ENCODE measurements at places on chromosomes 16 and 17.

GRCh38 chr17:42509409-42509808 is 26.6 kb upstream of the NAGLU start:
- no peak for DNase-seq

DNA sequence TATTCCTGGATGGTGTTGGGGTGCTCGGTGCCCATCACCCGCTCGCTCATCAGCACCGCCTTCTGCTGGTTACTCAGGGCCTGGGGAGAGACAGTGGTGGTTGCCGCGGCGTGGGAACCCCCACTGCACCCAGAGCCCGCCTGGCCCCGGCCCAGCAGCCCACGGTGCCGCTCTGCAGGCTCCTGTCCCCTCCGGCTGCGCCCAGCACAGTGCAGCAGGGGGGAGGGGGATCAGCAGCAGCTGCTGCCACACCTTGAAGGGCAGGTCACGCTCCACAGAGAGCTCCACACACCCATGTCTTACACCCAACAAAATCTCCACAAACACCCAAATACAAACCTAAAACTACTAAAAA is 18.8 kb downstream of the CLUH start:
- DNase-seq, result no peak

GRCh38 chr17:64638552-64639203 is 23.4 kb downstream of the SMURF2 start:
- no peak for DNase-seq

GRCh38 chr16:2487517-2487842 is 12.6 kb downstream of the TBC1D24 start:
- DNase-seq, result no peak

- DNase-seq, result no peak
These were observed 37.3 kb upstream of the ABR start for GRCh38 chr17:1217089-1217385.

- no peak for DNase-seq
These were observed 7.2 kb upstream of the UNK start for GRCh38 chr17:75777296-75777922.

All from NCI-H2081 (cell line).